SW 1271 (cell line): ENCODE measurements at places on chromosomes 4 and X.

DNA sequence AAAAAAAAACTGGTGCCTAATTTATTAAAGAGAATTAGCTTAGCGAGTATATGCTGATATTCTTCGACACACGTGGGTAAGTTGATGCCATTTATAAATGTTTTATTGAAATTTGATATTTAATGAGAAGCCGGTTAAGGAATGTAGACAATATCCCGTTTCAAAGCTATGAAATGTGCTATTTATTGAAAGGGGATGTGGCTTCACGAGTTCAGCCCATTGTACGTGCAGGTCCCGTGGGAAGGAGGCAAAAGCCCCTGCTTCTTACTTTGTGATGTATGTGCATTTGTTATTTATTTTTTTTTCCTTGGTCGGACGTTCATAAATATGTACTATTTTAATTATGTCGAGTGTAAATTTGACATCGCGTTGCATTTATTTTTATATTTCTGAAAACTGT, 20.2 kb downstream of the SHOX start:
- no peak for DNase-seq

- DNase-seq, result no peak
These were observed 57.0 kb downstream of the SORBS2 start for GRCh38 chr4:185754961-185755360.

DNA sequence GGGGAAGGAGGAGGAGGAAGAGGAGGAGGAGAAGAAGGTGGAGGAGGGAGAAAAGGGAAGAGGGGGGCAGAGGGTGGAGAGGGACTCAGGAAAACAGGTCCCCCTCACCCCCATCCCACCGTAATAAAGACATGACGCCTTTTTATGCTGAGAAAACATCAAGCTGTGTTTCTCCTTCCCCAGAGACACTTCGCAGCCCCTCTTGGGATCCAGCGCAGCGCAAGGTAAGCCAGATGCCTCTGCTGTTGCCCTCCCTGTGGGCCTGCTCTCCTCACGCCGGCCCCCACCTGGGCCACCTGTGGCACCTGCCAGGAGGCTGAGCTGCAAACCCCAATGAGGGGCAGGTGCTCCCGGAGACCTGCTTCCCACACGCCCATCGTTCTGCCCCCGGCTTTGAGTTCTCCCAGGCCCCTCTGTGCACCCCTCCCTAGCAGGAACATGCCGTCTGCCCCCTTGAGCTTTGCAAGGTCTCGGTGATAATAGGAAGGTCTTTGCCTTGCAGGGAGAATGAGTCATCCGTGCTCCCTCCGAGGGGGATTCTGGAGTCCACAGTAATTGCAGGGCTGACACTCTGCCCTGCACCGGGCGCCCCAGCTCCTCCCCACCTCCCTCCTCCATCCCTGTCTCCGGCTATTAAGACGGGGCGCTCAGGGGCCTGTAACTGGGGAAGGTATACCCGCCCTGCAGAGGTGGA, 45.3 kb upstream of the SHOX start:
- no peak for DNase-seq

DNA sequence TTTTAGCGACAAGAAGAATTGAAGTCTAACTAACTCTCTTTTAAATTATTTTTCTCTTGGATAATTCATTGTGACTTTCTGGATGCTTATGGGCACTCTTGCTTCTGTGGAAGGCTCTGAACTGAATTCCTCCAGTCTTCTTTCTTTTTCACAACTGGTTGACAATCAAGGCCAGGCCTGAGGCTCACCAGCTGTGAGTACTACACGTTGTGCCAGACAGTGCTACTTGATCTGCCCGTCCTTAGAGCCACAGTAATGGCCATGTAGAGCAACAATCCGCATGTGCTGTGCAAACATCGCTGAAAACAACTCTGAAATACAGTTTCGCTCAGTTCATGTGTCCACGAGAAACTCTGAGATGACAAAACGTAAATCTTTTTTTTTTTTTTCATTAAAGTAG, 1336.3 kb upstream of the AGA start:
- no peak for DNase-seq

DNA sequence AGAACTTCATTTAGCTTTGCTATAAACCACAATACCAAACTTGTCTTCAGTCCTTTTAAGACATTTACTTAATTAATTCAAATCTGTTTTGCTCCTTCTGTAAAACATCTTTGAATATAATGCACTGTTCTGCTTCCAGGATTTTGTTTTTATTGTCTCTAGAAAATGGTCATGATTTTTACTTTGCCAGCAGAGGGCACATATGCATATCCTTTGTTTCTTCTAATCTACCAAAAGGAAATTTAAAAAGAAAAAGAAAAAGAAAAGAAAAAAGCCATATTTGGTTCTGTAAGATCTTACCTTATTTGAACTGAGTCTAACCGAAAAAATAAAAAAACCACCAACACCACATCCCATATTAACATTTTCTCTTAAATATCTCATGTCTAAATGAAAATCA, 101.9 kb upstream of the CCSER1 start:
- no peak for DNase-seq

- no peak for DNase-seq
These were observed 250.9 kb upstream of the RPS6KA3 start for GRCh38 chrX:20517565-20517964.

DNA sequence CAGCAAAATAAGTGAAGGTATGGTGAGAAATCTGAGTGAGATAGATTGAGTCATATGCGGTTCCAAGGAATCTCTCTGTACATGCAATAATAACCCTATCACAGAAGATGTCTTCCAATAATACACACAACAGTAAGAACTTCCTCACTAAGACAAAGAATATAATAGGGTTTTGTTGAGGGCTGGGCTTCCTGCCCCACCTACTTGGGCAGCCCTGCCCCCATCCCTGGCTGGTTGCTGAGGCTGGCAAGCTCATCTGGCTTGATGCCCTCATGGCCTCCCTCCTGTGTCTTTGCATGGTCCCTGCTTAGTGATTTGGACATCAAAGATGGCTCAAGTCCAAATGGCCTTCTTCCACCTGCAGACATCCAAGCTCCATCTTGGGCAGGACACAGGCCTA, 2.7 kb downstream of the GEMIN8 start:
- DNase-seq, result no peak

DNA sequence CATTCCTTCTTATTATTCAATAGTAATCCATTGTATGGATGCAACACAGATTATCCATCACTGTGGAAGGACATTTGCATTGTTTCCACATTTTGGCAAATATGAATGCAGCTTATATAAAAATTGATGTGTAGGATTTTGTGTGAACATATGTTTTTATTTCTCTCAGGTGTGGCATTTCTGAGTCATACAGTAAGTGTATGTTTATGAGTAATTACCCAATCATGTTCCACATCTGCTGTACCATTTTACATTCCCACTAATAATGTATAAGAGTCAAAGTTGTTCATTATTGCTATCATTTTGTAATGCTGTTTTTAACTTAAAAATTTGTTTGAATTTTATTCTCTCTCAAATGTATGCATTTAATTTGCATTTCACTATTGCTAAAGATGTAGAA, 25.5 kb downstream of the MAGEA4 start:
- DNase-seq, result no peak

- no peak for DNase-seq
These were observed 99.4 kb upstream of the ATXN3L start for GRCh38 chrX:13419276-13419675.

DNA sequence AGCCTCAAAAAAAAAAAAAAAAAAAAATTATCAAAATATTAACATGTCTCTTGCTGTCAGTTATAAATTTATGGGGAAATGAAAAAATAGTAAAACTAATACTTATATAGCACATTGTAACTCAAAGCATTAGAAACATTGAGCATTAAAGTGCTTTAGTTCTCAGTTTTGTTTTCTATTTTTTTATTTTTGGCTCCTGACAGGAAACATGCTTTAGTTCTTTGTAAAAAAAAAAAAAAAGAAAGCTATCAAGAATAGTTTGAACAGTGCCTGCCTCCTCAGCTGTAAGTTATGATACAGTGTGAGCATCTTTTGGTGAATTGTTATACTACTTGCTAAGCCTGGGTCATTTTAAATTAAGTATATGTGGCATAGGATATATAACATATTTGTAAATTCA, 5.1 kb upstream of the CENPC start:
- DNase-seq, result no peak
